ENCODE measurements at places on chromosomes 4 and X. TPM values are rescaled to one million over a fixed set of nuclear protein-coding genes. Genes with fewer than 3 reads are reported as not detected.
A peak's percentile ranks its signal among the peaks of the same experiment; 100 is the strongest.

DNA sequence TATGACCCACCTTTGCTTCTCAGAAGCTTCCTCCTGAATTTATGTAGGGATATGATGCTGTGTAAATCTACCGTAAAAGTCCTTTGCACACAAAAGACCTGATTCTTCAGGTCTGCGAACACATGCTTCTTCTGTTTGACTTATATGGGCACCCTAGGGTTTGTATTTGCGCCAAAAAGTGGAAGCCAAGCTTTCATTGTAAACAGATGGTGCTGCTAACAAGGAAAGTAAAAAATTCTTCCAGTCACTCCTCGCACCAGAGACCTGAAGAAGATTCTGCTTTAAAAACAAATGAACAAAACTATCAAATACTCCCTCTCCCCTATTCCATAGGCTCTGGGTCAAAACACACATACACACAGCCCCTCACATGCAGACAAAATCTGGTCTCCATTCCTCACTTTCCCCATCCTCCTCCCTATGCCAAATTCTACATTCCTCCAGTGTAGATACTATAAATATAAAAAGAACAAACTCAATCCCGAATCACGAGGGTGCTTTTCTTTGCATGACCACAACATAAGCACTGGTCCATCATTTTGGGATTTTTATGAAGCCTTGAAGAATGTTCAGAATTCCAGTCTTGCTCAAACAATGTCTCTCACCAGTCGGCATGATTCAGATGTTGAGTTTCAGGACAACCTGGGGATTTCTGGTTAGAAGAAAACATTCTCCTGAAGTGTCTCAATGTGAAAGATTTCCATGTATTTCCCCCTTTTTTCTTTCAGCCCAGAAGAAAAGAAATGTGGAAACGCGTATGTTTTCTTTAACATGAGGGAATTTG lies 125.1 kb downstream of the PALLD start:
- DNase-seq: peak; percentile 90

DNA sequence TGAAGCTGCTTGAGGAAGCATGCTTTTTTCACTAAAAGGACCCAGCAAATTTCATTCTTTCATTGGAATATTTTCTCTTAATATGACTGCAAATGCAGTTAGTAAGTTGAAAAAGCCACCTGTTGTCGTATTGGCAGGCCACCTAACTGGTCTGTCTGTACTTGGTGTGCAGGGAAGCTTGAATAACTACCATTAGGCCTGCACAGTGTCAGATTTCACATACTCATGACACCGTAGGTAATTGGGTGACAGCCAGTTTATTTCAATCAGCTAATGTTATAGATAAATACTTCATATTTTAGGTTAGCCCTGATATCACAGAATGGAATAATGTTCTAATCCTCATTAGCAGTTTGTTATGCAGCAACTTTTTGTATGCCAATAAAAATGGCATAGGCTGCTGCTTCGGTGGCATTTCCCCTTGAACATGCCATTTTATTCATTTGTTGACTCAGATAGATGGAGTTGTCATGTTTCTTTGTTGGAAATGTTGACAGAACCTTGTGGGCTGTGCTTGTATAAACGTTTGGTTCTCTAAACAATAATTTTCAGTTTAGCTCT lies 173.7 kb downstream of the RPA4 start:
- no peak for DNase-seq

DNA sequence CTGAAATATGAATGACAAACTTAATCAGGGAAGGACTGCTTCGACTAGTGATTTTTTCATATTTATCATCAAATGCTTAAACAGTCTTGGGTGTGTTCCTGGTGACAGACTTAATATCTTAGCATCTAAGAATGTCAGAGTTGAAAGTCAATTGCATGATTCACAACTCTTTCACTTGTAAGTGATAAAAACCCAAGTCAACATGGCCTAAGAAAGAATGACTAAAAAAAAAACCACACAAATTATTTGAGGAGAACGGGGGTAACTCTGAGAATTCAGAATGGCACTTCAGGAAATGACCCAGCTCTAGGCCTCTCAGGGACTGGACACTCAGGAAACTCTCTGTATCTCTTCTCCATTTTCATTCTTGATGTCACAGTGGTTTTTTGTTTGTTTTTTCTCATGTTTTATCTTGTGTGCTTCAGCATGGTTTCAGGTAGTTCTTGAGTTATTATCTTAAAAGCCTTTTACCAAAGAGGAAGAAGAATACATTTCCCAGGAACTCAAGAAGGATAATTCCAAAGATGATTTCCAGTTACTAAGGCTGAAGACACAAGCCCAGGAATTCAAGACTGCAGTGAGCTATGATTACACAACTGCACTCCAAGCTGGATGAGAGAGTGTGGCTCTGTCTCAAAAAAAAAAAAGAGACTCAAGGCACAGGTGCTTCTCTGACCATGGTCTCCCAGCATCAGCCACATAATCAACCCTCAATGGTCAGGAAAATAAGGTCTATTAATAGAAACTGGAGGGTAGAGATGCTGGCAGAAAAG lies 1697.8 kb upstream of the IGFBP7 start:
- DNase-seq: no peak

DNA sequence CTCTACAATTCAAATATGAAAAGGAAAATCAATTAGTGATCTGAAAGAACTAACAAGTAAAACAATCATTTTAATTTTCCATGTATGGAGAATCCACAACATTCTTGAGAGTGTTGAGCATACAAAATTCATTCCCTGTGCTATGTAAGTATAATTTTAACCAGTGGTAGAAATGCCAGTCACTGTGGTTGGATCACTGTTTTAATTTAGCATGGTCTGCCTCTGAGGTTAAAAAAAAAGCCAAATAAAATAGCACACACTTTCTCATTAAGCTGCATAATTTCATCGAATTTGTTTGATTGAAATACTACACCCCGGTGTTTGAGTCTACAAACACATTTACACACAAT lies 185.5 kb upstream of the STS start:
- DNase-seq: no peak

- DNase-seq: no peak
These were observed 91.5 kb downstream of the COX18 start for GRCh38 chr4:72977936-72978485.

DNA sequence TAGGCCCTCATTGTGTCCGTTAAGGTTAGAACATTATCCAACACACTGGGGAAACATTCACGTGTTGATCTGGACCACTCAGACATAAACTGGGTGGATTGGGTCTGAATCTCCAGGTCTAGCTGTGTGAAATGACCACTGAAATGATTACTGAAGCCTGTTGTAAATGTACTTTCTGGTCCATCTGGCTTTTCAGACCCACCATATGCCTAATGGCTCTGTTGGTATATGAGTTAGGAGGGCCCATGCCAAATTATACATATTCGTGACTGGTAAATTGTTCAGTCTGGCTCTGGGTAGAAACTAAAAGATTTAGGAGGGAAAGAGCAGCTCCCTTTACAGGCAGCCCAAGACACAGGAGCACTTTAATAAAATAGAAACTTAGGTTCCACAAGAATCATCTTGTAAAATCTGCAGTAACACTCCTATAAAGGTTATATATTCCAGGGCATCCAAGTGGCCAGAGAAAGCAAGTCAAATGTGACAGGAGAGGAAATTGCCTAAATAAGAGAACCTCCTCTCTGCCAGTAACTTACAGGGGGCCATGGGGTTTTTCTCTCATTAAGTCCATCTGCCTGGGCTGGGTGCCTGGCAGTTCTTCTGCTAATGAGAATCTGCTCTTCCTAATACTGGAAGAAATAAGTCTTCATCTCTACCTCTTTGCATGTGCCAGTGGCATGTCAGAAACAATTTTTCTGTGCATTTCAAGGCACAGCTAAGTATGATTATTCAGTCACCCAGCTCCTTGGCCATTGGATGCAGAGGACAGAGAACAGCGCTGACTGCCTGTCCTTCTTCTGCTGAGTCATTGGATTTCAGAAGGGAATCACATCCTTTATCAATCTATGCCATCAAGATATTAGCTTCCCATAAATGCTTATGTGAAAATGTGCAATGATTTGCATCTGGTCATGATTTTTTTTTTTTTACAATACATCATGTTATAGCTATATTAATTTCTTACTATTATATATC lies 112.6 kb downstream of the GLRA2 start:
- no peak for DNase-seq

Gene SEPSECS
- total RNA-seq: 6.7 TPM

Gene PAGE2B
- not detected for total RNA-seq

Gene GATA1
- total RNA-seq: not detected

GRCh38 chrX:70916754-70917153 lies 8.2 kb upstream of the TEX11 start:
- DNase-seq: no peak

Measured in IMR-90 (cell line).